Skin of body (tissue), 3 donors: ENCODE measurements at places on chromosomes 16 and 17. TPM values are rescaled to one million over a fixed set of nuclear protein-coding genes. Genes with fewer than 3 reads are reported as not detected.

- no peak for DNase-seq
Observed at GRCh38 chr16:8346294-8346693, 244.0 kb downstream of the TMEM114 start.

DNA sequence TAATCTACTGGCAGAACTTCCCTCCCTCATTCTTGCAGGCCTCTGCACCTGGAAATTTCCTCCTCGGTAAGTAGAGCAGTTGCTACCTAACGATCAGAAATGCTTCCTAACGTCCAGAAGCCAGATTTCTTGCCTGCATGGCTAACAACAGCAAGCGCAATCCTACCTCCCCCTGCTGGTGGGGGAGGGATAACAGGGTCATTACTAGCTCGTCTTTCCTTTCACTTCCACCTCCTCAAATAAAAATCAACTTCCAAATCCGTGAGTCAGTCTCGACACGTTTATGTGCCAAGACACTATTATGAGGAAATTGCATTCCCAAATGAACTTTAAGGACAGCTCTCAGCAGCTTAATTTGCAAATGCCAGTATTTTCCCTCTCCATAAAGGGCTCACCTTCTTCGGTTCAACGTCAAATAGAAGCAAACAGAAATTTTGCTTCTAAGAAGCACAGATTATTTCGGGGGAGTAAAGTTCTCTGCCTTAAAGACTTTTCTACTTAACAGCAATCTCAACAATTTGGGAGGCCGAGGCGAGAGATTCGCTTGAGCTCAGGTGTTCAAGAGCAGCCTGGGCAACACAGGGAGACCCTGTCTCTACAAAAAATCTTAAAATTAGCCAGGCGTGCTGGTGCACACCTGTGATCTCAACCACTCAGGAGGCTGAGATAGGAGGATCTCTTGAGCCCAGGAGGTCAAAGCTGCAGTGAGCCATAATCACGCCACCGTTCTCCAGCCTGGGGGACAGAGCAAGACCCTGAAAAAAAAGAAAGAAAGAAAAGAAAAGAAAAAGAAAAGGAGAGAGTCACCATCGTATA is 188.6 kb upstream of the PSMD7 start:
- no peak for DNase-seq

The ITGA2B gene
- total RNA-seq = 2.4 TPM

- no peak for DNase-seq
Observed at GRCh38 chr16:1258906-1259759, 3.3 kb downstream of the TPSD1 start.

GRCh38 chr16:65235339-65236177 is 113.7 kb upstream of the CDH11 start:
- no peak for DNase-seq
